GM10248 (cell line): ENCODE measurements at places on chromosomes 11 and 22.

DNA sequence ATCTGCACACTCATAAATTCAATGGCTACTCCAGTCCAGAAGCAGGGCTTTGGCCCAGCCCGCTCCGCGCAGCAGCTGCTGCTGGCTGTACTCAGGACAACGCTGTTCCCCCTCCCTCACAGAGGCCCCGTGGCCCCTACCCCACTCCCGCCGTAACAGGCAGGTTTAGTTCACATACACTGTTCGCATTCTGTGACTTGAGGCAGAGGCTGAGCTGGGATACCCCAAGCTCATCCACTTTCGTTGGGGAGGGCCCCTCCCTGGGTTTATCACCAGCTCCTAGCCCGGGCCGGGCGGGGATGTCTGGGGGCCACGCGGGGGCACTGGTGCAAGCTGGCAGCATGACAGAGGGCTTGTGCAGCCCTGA lies 52.4 kb downstream of the SYT13 start:
- DNase-seq: no peak

DNA sequence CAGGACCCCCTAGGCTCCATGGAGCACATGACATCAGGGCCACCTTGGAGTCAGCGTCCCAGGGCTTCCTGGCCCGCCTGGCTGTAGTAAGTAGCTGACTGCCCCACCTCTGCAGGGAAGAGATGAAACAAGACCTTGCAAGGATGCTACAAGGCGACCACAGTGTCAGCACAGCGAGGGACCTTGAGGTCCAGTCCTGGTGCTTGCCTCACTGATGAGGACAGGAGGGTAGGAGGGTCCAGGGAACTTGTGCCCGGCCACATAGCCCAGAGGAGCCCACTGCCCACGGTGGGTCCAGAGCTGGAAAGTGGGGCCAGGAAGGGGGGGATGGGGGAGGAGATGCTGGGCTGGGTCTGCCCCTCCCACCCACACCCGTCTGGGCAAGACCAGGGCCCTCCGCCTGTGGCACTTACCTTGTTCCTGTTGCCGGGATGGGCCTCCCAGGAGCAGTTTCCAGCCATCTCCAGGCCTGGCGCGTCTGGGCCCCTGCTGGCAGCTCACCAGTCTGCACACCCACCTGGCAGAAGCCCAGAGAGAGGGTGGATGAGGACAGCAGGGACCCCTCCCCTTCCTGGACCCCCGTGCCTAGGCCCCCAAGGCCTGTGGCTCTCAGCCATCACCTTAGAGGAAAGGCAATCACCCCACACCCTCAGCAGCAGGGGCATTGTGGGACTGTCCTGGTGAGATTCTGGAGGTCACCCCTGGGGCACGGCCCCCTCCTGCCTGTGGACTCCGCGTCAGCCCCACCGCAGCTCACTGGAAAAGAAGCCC lies 3.4 kb downstream of the MRGPRF start:
- DNase-seq: no peak

DNA sequence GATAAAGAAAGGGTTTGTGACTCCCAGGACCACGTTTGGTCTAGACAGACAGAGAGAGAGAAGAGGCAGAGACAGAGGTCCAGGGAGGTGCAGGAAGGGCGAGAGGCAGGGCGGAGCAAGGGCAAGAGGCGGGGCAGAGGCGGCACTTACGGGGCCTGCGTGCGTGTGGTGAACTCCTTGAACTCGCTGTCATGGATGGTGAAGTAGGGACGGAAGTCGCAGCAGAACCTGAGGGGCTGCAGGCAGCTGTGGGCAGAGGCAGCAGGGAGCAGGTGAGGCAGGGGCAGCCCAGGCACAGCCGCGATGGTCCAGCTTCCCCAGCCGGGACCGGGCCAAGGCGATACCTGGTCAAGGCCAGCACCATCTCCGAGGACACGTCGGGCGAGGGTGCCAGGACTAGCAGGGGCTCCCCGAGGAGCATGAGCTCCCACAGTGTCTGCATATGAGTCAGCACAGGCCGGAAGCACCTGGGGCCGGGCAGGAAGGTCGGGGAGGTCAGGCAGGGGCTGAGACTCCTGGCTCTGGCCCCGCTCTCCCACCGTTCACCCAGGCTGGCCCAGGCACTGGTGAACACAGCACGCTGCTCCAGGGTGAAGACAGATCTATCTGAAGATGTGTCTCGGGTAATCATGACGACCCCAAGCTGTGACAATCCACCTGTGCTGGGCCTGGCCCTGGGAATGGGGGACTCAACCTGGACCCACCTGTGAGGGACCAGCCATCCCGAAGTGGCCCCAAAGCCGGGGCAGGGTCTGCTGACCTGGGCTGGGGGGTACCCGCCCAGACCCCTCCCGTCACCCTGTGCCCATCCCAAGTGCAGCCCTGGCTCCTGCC lies 7.2 kb upstream of the PLXNB2 start:
- DNase-seq: peak; percentile 90

DNA sequence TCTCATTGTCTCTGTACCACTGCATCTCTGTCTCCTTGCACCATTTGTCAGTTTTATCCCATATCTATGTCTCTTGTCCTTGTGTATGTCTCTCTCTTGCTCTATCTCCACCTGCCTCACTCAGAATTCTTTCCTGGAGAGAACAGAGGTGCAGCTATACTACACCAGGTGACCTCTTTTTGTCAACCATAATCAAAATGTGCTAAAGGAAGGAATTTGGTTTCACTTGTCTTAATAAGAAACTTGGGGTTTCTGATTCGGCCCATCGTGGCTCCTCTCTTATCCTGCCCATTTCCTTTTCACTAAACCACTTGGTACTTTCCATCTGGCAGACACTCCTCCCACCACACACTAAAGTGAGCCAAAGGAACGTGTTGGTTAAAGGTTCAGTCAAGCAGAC lies 2.0 kb upstream of the C11orf42 start:
- DNase-seq: no peak

GRCh38 chr11:126725521-126725920 lies 275.0 kb downstream of the KIRREL3 start:
- no peak for DNase-seq

- no peak for DNase-seq
Observed at GRCh38 chr22:41826430-41827383, 6.2 kb upstream of the SREBF2 start.

DNA sequence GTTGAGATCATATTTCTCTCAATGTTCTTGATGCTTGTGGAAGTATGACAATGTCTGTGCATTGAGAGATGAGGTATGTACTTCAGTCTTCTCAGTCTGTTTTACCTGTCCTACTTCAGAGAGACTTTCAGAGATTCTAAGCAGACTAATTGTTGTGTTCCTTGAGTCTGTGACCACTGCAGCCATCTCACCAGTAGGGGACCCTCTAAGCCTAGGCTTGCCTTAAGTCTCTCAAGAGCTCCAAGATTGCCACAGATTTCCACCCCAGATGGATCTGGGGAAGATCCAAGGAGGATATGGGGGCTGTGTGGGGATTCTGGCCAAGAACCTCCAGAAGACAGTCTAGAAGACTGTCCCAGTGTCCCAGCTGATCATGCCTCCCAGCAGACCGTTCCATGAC lies 179.9 kb upstream of the PLET1 start:
- no peak for DNase-seq

- DNase-seq: no peak
Observed at GRCh38 chr11:35937700-35938099, 6.2 kb upstream of the LDLRAD3 start.

DNA sequence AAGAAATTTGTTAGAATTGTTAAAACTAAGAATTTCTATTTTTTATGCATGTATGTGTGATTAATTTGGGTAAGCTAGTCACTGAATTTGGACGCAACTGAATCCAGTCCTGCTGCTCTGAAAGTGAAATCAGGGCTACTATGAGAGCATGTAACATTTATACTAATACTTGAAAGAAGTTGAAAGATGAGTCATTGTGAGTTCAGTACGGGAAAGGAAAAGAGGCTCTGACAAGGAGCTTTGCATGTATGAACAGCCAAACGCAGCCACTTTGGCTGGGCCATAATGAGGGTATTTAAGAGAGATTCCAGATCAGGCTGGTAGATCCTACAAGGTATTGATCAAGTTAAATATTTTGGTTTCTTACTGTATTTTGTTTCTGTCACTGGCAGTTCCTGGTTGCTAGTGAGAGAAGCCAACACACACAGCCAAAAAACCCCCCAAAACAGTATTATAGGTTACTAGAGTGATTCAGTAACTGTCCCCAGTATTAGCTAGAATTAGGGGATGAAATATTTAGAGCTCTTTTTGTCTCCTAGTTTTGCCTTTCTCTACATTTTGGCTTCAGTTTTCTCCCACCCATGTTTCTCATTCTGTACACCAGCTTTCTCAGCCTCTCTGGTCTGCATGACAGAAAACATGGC lies 14.1 kb downstream of the AASDHPPT start:
- peak; percentile 48 for DNase-seq

- no peak for DNase-seq
Observed at GRCh38 chr11:4522339-4522738, 22.7 kb upstream of the OR52M1 start.

DNA sequence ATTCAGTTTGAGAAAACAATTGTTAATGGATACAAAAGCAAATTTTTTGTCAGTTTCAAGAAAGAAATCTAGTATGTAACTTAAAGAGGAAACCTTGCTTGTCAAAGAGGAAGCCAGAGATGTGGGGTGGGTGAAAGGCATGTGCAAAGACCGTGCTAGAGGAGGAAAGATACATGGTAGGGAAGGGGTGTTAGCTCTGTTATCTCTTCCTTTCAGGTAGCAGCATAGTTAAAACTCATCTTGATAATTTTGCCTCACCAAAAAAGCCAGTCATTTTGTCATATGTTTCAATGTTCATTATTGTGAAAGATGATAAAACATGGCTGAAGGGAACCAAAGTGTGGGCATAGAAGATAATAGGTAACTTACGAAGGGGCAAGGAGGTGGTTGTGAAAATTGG lies 2.6 kb upstream of the MS4A2 start:
- no peak for DNase-seq

DNA sequence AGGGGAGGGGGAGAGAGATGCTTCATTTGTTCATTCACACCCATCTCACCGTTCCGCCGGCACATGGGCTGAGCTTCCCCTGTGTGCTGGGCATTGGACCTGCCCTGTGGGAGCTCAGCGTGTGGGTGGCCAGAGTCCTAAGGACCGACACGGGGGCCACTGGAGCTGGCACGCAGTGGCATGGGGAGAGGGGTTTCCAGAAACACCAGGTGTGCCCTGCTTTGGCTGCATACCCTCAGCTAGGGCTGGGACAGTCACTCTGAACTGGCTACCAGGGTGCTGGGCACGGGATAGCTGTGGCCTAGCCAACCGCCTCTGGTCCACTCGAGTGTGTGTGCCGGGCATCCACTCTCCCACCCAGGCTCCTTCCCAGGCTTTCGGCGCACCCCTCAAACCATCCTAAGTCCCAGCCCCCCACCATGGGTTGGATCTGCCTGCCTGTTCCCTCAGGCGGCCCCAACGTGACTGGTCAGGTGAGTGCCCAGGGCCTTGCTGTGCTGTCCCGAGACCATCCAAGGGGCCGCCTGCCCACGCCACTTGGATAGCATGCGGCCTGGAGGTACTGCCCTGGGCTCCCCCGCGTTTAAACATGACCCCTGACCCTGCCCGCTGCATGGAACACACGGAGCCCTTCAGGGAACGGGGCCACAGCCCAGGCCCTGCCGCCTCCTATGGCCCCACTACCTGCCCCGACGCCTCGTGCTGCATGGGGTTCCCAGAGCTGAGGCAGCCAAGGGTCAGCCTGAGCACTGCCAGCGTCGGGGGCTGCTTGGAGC lies 51.6 kb upstream of the LINC01488 start:
- DNase-seq: no peak
